ENCODE measurements at places on chromosomes 4 and X.

GRCh38 chr4:79466621-79467020 is 58.6 kb upstream of the GK2 start:
- no peak for DNase-seq

GRCh38 chrX:21691512-21692018 is 33.4 kb upstream of the KLHL34 start:
- DNase-seq = no peak

DNA sequence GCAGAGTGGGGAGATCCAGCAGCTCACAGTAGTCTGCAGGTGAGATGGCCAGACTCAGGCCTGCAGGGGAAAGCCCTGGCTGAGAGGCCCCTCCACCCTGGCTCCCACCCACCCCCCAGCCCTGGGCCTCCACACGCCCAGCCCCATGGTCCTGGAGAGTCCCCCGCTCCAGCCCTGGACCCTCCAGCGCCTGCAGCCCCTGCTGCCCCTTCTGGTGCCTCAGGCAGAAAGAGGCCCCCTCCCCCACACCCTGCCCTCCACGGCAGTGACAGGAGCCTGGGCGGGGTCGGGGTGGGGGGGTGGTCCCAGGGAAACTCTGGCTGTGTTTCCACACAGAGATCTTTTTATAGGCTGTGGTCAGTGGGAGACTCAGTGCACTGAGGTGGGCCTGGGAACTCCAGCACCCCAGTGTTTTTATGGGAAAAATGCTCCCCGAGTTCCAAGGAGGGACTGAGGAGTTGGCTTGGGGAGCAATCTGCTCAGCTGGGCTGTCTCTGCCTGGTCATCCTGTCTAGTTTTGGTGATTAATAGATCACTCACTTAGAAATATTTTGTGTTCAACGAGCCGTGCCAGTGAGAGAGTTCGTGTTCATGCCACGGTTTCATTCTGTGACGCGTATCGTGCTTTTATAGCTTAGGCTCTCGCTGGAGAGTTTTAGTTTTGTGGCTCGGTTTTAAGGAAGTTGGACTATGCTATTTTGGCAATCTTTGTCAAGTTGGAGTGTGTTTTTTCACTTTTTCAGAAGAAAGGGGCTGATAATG is 53.1 kb upstream of the HGFAC start:
- DNase-seq = no peak

GRCh38 chr4:173490256-173490655 is 39.8 kb downstream of the HAND2 start:
- DNase-seq = no peak

GRCh38 chrX:127466211-127466610 is 586.0 kb downstream of the ACTRT1 start:
- no peak for DNase-seq

GRCh38 chr4:17189401-17189720 is 290.9 kb upstream of the LDB2 start:
- DNase-seq = no peak

- no peak for DNase-seq
These were observed 94.5 kb upstream of the GC start for GRCh38 chr4:71878376-71878775.

DNA sequence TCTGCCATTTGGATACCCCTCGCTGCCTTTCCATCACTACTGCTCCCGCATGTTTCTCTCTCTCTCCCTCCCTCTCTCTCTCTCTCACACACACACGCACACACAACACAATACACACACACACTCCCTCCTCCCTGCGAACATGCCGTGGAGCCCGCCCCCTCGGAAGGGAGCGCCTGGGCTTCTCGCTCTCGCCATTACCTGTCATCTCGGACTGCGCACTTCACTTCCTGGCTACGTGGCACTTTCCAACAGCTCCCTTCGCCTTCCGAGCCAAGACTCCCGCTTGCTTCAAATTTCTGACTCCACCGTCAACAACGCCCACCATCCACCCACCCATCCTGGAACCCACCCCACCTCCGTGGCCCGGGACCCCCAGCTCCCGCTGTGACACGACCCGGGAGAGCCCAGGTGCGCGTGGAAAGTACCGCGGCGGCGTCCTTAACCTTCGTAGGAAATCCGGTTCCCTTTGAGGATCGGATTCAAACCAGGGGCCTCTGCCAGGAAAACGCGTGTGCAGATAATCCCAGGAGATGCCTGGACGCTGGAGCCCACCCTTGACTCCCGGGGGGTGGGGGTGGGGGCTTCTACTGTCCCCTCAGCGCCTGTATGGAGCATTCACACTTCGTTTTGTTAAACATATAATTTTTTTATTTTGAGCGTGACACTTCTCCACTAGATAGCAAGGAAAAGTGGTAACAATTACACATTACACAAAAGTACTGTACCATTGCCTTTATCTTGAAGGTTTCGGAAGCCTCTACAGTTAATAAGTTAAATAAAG is 12.5 kb downstream of the ARX start:
- DNase-seq = no peak

- no peak for DNase-seq
These were observed 79.2 kb downstream of the RTL5 start for GRCh38 chrX:72052415-72053090.

GRCh38 chr4:176575141-176575730 is 217.5 kb downstream of the VEGFC start:
- DNase-seq = no peak

- DNase-seq = no peak
These were observed 876 bp upstream of the TACR3 start for GRCh38 chr4:103720661-103721060.

DNA sequence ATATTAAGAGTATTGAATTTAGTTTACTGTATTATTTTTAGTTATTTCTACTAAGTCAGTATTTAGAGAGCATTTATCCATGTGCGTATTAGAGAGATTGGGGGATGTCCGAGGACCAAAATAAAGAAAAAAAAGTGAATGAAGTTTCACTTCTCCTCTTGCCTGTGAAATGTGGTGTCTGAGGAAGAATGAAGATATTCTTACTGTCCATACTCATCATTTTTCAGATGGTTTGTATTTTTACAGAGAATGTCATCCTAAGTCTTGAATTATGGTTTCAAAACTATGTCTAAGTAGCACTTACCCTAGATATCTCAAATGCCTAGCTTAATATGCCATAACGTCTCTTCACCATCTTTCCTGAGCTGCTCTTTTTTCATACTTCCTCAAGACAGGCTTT is 854.3 kb downstream of the C4orf33 start:
- DNase-seq = no peak

GRCh38 chr4:128565054-128565453 is 244.4 kb upstream of the JADE1 start:
- DNase-seq = no peak

DNA sequence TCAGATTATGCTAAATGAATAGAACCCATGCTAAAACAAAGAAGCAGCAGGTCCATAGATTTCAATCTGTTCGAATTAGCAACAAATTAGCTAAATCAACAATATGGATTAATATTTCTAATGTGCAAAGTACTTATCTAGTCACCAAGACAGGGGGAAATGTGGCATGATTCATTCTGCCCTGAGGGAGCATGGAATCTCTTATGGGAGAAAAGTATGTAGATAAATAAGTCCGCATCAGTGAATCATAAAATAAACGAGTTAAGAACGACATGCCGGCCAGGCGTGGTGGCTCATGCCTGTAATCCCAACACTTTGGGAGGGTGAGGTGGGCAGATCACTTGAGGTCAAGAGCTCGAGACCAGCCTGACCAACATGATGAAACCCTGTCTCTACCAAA is 102.1 kb downstream of the ANOS1 start:
- no peak for DNase-seq

GRCh38 chr4:147981305-147981704 is 249.4 kb downstream of the ARHGAP10 start:
- DNase-seq = no peak

GRCh38 chrX:22575161-22575845 is 302.6 kb downstream of the CBLL2 start:
- no peak for DNase-seq

GRCh38 chr4:97911236-97911906 is 231.9 kb downstream of the STPG2 start:
- DNase-seq = no peak

- no peak for DNase-seq
These were observed 63.6 kb downstream of the CLNK start for GRCh38 chr4:10620935-10621488.

DNA sequence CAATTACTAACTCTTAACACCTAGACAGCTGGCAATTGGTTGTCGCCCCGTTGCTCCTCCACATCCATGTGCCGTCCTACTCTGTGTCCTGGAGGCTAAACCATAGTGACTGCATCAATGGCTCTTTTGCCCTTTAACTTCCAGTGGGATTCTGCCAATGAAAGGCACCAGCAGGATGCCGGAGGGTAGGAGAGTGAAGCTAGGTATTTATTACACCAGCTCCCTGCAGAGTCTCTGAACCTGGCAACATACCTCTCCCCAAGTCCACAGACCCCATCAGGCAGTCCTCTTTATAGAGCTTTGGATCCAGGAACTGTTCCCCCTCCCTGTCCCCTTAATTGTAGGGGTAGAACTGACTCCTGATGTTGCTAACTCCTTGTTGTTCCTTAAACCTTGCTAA is 426.8 kb downstream of the HNRNPD start:
- DNase-seq = no peak

- no peak for DNase-seq
These were observed 552 bp upstream of the NAA10 start for GRCh38 chrX:153935326-153935851.

Measured in stimulated activated CD4-positive, alpha-beta T cell treated with anti-CD3 and anti-CD28 coated beads, Interleukin-12 subunit alpha, Interleukin-12 subunit beta, amount 100 ng/mL, for 4 hours (primary cell).